Cerebellar cortex (tissue), 1 donor: ENCODE measurements at places on chromosomes 3 and 15.

DNA sequence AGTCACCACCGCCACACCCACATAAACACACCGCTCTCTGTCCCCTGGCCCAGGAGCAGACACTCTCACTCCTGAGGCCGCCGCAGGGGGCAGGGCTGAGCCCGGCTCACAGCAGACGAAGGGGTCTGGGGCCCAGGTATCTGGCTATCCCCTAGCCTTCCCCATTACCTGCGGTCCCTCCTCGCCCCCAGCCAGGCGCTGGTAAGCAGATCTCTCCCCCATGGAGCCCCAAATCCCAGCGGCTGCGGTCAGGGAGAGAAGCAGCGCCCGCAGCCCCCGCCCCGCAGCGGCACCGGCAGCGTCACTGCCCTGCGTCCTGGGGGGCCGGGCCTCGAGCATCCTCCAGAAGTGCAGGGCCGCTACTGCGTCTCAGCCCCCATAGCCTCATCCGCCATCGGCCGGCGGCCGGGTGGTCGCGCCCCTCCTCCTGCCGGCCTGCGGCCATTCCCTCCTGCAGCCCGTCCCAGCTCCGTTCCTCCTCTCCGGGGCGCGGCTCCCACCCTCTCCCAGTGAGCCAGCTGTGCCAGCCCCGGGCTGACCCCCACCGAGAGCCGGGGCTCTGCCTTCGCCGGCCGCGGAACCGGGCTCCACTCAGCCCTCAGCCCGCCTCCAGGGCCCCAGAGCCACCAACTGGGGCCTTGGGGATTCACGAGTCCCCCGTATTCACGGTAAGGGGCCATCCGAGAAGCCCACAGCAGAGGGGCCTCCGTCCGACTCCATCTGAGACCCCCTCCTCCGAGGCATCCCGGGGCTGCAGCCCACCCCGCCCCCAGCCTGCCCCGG is 13.1 kb downstream of the TNK2 start:
- no peak for DNase-seq

- DNase-seq, result no peak
Measured at GRCh38 chr15:63054985-63055384, 12.4 kb downstream of the TPM1 start.

DNA sequence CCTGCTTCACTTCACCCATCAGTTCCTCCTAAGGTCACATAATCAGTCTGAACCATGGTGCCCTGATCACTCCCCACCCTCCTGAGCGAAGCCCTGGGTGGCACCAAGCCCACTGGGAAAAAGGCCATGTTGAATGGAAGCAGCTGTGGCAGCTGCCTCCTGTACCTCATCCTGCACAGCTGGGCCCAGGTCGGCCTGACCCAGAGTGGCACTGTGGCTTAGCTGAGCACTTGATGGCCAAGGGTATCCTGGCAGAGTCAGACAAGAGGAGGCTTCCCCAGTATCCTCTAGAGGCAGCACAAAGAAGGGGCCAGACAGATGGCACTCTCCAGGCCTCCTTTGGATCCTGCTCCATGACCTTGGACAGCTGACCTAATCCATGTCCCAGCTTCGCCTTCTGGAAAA is 68.4 kb downstream of the TLE3 start:
- no peak for DNase-seq

DNA sequence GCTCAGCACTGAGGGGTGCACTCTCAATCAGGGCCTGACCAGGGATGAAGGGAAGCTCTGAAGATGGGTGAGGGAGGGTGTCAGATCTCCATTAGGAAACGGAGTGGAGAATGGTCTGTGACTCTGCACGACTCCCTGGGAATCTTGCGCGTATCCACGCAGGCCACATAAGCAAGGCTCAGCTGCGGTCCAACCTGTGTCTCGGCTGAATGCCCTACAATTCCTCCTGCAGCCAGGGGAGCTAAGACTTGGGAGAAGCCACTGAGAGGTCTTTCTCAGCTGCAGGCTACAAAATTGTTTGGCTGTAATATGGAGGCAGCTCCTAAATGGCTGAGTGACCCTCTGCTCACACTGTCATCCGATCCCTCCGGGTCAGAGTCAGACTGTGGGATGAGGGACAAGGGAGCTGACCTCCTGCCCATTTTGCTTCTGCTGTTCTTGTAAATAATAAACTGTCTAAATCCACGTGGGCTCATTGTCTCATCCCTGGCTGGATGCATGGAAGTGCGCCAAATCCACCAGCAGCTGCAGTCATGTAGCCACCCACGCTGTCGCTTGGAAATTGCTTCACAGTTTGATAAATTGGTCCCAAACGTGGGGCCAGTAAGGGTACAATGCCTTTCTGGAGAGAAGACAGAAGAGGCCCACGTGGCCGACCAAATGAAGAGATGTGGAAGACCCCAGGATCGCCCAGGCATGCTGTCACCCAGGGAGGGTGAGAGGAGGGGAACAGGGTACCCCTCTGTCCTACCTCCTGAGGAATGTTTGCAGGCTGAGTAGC is 30.5 kb downstream of the ALS2CL start:
- no peak for DNase-seq

DNA sequence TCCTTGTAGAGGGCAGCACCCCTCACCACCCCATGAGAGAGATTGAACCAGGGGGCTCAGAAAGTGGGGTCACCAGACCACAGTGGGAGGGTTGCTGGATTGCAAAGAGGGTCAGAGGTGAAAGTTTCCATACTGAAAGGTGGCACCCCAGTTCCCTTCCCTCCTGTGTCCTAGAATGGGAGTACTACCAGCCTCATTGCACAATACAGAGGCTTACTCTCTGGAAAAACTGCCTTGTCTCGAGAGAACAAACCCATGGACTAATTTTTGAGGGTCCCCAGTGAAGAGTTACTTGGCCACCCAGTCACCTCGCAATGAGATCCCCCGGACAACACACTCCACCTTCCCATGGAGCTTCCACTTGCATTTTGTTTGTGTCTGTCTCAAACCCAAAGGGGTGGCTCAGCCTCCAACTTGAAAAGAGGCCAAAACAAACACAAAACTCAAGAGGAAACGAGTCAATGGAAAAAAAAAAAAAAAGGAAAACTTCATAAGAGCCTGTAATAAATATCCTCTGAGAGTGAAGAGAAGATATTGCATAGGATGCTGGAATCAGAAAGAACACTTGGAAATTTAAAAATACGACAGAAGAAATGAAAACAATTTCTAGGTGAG is 18.6 kb downstream of the MESP2 start:
- no peak for DNase-seq

DNA sequence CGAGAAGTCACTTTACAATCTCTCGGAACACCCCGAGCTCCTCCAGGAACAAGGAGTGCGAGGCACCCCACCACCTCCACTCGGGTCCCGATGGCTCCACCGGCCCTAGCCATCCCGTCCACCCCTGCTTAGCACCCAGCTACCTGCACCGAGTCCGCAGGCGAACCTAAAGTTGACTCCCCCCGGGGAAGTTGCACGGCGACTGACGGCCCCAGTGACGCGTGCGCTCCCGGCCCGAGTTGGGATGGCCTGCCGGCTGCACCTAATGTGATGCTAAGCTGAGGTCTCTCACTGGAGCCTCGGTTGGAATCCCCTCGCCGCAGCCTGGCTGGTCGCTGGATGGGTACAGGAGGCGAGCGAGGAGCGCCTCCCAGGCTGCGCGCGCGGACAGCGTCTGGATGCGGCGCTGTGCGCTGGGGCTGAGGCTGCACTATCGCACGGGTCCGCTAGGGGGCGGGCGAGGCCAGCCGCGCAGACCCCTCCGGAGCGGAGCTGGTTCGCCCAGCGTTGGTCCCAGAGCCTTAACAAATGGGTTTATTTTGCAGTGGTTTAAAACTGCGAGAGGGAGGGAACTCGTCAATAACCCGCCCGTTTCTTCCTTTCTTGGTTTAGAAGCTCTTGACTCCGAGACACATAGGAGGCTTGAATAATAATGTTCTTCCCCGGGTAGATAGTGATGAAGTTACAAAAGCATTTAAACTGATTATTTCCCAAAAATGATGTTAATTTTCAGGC is at the start of gene OXTR:
TSS of gene OXTR (minus strand) at position 526 of the 735 bp plus-strand sequence. CDS start 1,426 bp downstream, outside the sequence.
- DNase-seq, result peak; percentile 47

DNA sequence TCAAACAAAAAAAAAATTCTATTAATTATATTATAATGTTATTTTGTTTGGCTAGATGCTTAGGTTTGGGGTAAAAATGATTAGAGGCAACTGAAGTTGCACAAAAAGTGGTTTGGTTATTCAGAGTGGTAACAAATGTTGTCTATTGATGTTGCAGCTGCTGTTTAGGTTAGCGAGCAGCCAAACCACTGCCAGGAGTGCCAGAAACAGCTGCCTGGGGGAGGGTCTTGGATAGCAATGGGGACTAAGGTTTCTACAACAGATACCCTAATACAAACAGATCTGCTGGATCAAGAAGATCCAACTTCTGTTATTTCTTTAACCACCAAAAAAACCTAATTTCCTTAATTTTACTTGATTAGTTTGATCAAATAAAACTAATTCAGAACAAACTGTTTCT is 26.6 kb downstream of the BTLA start:
- no peak for DNase-seq

- DNase-seq, result no peak
Measured at GRCh38 chr3:126216416-126216815, 36.0 kb upstream of the ALDH1L1 start.

DNA sequence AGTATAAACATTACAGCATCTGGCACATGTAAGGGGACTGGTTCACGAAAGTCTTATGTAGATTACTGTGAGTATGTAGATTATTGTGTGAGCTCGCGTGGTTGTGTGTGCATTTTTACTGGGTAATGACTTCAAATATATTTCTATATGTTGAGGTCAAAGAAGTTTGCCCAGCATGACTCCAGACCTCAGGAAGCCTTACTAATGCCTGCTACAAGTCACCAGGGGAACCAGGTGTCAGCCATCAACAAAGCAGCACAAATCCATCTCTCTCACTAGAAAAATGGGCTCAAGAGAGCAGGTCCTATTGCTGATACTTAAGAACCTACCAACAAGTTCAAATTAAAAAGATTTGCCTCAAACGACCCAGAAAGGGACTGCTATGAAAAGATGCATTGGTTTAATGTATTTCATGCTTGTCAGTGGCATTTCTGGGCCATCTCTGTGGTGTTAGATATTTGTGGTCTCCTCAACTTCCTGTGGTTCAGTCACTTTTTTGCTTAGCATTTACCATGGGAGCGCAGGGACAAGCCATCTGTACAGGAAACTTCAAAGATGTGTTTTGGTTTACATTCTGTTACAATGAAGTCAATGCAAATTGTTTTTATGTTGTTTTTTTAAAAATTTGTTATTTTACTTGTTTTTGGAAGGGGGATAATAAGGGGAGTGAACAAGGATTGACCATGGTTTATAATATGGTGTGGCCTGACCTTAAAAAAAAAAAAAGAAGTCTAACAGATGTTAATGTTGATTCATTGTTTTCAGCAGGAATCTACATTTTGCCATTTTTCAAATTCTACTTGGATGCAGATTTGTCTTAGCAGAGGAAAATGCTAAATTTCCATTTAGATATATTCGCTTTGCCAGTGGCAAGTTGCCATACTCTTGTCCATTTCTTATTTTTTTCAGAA is 172.1 kb upstream of the ADAMTS9 start:
- no peak for DNase-seq

DNA sequence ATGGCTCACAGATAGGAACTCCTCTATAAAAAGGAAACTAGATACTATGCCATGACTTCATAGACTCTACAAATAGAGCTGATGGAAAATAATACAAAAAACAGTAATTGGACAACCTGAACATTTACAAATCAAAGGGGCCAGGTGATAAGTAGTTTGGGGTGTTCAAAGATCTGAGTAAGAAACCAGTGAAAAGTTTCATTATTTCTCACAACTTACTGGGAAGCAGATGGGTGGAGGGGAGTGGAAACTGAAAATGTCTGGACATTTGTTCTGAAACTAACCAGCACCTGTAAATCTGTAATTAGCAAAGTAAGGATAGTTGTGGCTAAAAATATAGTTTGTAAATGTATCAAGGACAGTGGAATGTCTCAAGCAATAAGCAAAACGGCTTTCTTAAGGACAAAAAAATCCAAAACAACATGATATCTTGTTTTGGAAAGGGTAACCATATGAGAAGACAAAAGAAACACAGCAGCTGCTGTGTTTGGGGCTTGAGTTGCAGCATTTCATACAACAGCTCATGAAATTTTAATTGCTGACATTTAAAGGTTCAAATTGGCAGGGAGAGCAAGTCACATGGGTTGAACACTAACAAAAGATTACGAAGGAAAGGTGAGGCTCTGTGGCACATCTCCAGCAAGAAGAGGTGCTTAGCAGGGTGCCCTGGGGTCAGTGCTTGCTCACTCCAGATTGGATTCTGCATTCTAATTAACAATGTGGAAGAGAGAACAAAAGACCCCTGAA is 26.8 kb upstream of the THBS1 start:
- DNase-seq, result no peak

GRCh38 chr15:80036071-80036470 is 23.4 kb upstream of the ZFAND6 start:
- no peak for DNase-seq

DNA sequence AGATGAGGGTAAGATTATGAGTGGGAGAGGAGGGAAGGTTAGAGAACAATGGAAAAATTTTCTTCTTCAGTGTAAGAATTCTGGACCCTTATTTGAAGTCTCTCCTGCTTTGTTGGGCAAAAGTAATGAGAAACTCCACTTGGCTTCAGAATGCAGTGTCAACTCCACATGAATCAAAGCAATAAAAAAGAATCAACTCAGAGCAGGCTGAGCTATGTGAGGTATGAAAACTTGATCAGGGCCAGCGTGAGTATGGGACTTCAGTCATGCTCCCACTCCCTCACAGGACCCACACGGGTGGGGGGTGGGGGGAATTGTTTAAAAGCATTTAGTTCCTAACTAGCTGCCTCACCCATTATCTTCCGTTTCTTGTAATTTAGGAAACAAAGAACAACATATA is 502.2 kb downstream of the PDCD6IP start:
- no peak for DNase-seq

- no peak for DNase-seq
Measured at GRCh38 chr3:188261011-188261410, 107.1 kb downstream of the LPP start.

DNA sequence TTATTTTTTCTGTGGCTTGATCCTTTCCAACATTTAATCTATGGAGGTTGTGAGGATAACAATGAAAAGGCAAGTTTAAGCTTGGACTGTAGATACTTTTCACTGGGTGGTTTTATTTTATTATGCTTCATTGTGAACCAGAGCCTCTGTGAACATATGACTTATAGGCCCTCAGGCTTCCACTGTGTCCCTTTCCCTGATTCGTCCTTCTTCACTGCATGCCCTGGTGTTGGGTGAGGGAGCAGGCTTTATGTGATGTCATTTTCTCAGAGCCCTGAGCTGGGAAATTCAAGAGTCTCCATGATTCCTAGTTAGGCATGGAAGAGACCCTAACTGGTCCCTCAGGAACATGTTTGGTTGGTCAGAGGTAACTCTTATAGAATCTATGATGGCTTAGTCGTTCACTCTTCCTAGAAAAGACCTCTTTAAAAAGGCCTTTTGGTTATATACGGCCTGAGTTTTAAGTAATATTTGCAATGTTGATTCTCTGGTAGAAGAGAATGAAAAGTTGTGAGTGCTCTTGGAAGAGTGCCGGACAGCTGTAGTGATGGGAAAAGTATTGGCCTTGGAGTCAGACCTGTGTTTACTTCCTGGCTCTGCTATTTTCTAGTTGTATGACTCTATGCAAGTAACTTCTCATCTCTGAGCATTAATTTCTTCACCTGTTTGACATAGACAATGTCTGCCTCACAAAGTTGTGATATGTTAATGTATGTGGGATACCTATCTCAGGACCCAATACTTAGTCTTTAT is 168.4 kb downstream of the LPP start:
- DNase-seq, result no peak

GRCh38 chr3:149588909-149589308 is 68.9 kb downstream of the WWTR1 start:
- no peak for DNase-seq

GRCh38 chr15:100559330-100559729 is 30.6 kb upstream of the CERS3 start:
- no peak for DNase-seq
